ENCODE measurements at places on chromosomes 2 and 18.

DNA sequence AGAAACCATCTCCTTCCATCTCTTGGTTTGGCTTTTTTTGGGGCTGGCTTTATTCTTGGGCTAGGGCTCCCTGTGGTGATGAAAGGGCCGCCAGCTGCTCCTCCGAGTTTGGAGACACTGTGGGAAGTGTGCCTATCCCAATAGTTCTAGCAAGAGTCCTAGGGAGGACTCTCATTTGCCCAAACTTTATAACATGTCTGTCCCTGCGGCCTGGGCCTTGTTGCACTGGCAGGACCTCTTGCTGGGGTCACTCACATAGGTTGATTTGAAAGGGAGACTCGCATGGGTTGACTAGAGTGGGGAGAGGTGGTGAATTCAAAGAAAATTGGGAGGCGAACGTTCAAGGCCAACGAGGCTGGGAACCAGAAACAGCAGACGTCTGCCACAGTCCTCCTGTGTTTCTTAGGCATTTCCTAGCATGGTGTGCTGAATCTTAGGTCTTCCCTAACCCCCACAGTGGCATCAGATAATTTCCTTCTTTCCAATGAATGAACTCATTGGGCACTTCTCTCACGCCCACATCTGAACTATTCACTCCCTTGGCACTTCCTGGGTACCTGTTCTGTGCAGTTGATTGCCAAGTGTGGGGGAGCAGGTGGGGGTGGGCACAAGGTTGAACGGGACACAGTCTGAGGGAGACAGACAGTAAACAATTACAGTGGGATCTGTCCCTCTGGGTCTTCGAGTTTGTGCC is 26.8 kb downstream of the NIFK start:
- no peak for DNase-seq

- DNase-seq: no peak
These were observed 261.2 kb upstream of the FSIP2 start for GRCh38 chr2:185477452-185477851.

DNA sequence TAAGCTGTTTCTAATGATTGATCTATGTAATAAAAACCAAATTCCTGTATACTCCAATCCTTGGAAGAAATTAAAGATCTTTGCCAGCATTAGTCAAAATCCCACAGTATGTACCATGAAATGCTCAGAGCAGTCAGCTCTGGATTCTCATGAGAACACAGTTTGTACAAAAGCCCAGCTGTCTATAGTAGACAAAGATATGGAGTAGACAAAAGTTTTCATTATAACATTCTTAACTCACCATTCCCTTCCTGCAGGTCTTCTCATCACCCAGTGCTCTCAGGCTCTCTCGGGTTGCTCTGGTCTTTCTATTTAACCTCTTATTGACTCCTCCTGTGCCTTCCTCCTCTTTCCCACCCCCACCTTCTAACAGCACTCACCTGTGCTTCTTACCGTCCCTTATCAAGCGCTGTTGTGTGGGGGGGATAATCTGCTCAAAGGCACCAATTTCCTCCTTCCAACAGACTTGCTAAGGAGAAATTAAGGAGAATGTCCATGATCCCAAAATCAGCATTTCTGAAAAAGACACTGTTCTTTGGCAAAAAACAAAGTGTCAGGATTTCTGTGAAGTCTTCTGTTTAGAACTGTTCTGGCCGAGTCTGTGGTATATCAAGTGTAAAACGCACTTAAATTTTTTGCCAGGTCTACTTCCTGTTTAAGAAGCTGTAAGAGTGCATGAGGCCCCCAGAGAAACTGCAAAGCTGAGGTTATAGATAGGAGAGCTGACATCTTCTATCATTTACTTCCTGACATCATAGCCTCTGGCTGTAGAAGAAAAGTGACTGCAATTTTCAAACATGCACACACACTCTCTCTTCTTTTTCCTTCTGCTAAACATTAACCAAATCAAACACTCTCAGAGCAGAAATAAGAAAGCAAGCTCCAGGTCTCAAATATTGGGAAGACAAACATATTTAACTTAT is 144.1 kb downstream of the EVA1A start:
- no peak for DNase-seq

- DNase-seq: no peak
These were observed 32.7 kb upstream of the MAP4K3 start for GRCh38 chr2:39469807-39470206.

DNA sequence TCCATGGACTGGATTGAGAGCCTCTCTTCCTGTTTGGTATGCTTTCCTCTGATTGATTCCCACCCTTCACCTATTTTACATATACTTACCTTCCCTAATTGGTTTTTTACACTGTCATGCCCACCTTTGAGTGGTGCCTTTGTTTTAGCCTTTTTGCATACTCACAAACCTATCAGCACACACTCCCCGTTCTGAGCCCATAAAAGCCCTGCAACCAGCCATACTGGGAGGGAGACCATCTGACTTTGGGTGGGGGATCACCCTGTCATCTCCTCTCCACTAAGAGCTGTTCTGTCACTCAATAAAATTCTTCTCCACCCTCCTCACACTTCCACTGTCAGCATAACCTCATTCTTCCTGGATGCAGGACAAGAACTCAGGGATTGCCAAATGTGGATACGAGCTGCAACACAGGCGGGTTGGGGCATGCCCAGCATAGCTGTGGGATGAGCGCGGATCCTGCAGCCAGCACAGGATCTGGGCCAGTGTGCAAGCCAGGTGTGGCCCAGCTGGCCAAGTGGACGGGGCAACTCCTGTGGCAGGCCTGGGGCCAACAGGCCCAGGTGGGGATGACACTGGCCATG is 9.4 kb upstream of the MOB1A start:
- no peak for DNase-seq

- DNase-seq: peak; percentile 57
These were observed 338.4 kb upstream of the SLC39A10 start for GRCh38 chr2:195318440-195319111.

DNA sequence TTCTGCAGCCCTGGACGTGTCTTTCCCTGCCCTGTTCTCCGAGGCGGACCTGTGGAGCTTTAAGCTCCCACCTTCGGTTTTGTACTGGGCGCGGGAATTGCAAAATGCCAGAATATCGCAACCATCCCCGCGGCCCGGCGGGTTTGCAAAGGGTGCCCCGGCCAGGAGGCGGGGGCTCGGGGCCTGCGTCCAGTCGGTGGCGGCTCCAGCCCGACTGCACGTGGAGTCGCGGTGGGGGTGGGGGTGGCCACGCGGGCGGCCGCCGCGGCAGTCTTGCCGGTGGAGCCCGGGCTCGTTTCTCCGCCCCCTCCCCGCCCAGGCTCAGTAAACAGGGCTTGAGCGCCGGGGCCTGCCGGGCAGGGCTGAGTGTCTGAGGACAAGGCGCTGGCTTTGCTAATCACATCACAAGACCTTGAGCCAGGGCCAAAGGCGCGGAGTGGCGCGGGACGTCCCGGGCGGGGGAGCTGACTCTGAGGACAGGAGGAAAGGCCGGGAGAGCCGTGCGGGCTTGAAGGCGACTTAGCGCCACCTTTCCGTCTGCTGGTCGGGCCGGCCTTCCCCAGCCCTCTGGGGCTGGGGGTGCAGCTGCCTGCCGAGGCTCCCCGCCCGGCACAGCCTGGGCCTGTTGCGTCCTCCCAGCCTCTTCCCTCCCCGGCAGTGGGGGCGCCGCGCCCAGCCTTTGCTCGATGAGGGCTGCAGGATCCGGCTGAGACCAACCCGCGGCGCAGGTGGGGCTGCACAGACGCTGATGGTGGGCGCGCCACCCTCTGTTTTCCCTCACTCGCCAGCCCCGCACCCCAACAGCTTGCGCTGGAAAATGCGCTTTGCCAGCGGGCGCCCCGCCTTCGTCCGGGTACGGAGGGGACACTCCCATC is 786 bp upstream of the ZFP36L2 start:
- DNase-seq: peak; percentile 79

GRCh38 chr2:5387406-5387805 is 304.8 kb upstream of the SOX11 start:
- DNase-seq: no peak

- DNase-seq: no peak
These were observed 154.7 kb downstream of the SOX11 start for GRCh38 chr2:5846881-5847280.

DNA sequence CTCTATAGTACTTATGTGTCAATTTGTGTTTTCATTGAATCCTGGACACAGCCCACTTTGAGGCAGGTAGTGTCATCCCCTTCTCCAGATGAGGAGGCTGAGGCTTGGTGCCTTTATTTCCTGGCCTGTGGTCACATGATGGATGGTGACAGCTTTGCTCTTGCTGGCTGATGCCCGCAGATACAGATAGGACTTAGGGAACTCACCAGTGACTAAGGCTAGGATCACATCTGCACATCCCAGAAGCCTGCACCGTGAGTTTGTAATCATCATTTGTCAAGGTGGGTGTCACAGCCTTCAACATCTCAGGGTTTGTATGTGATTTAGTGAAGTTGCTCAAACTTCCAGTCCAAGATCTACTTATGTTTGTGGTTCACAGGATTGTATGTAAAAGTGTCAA is 295.1 kb upstream of the RAB12 start:
- no peak for DNase-seq

DNA sequence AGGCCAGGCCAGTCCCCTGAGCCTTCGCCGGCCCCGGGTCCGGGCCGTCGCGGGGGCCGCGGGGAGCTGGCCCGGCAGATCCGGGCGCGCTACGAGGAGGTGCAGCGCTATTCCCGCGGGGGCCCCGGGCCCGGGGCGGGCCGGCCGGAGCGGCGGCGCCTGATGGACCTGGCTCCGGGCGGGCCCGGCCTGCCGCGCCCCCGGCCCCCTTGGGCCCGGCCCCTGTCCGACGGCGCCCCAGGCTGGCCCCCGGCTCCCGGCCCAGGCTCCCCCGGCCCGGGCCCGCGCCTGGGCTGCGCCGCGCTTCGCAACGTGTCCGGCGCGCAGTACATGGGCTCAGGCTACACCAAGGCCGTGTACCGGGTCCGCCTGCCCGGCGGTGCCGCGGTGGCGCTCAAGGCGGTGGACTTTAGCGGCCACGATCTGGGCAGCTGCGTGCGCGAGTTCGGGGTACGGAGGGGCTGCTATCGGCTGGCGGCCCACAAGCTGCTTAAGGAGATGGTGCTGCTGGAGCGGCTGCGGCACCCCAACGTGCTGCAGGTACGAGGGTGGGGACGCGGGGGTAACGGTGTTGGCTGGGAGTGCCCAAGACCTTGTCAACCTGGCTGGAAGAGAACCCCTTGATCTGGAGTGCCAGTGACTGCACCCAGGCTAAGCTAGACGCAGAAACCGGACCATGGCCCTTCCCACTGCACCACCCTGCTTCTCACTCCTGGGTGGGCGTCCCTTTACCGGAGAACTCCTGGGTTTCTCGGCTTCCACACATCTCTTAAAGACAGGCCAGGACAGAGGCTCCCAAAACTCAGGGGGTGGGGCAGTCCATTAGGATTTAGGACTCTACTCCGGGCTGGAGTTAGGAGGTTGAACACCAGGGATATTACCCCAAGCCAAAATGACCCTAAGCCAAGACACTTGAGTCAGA is 739 bp downstream of the PKDCC start:
- no peak for DNase-seq

DNA sequence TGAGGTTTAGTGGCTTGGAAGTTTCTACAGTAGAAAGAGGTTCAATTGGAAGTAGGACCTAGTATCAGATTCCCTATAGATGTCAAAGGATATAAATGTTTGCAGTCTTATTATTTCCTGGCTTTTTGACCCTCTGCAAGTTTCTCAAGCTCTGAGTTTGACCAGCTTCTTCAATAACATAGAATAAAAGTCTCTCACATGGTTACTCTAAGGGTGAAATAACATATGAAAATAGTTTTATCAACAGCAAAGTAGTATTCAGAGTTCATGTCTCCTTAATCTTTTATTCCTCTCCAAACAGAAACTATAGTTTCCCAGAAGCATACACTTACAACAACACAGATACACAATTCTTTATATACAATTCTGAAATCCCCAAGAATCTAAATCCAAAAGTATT is 132.9 kb upstream of the RND3 start:
- no peak for DNase-seq

DNA sequence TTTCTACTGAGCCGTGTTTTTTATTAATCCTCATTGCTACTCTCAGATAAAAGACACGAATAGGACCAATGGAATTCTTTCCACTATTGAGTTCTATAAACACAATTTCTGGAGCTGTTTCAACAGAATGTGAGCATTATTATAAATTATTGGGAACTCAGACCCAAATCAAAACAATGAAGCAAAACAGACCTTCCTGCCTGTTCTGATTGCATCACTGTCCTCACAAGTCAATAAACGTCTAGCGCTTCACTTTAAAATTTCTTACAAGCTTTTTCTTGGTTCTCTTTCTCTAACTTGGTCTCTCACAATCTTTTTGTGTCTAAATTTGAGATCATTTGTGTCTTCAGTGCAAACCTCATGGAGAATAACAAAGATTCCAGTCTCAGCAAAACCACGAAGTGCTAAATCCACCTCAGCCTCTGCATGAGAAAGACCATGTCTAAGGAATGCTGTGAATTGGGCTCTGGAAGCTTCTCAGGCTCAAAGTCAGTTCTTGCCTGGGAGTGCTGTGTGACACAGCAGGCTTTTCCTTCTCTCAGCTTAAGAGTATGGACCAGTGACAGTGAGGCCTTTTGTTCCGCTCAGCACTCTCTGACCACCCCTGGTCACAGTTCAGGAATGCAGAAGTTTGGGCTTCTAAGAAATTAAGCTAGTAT is 22.8 kb downstream of the ARHGAP28 start:
- no peak for DNase-seq

DNA sequence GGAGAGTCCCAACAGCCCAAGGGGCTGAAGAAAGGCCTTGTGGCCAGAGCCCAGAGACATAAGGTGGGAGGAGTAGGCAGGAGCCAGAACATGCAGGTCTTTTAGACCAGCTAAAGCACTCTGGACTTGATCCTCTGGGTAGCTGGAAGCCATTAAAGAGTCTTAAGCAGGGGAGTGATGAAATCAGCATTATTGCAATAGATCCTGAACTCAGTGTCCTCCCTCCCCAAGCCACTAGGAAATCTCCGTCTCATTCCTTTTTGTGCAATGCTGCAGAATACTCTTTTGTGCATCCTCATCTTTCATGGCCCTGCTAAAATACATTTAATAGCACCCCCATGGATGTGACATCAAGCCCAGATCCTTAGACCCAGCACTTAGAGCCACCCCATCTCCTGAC is 58.6 kb upstream of the ZCCHC2 start:
- DNase-seq: no peak

DNA sequence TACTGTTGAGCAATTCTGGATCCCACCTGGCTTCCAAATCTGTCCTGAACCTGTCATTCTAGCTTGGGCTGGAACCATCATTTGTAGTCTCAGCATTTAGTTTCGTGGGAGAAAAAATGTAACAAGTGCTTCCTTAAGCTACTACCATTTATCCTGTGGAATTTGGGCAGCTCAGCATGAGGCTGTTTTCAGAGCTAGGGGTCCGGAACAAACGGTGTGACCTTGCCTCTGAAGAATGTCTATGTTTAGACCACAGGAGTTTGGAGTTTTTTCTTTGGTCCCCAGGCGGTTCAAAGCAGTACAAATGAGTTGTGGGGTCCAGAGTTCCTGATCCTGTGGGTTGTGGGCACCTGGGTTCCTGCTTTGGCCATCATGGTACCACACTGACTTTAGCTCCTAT is 59.1 kb upstream of the TMEM178A start:
- DNase-seq: no peak

- DNase-seq: no peak
These were observed at the start of gene IHH for GRCh38 chr2:219060821-219061791. Gene IHH, minus strand, starts transcription at chr2:219060921. Its CDS starts 454 bp downstream, at chr2:219060467.
